Stimulated activated CD8-positive, alpha-beta memory T cell treated with anti-CD3 and anti-CD28 coated beads, Interleukin-15, amount 100 ng/mL, for 48 hours (primary cell): ENCODE measurements at places on chromosomes 12 and 14.

GRCh38 chr12:120367233-120367923, 1.6 kb downstream of the MSI1 start:
- DNase-seq, result no peak

DNA sequence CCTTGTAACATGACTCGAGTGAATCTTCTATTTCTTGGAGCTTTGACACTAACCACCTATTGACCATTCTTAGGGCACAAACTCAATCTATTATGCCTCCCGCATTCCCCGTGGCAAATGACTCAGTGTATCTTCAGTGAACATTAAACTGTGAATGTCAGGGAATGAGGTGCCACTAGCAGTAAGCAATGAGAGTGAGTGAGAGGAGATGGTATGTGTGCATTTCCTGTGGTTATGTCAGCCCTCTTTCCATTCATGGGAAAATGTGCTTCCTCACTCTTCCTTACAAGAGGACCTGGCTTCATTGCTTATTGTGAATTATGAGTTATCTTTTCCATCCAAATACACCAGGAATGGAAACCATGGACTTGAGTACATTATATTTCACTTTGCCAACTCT, 229.2 kb downstream of the EMP1 start:
- DNase-seq, result no peak

DNA sequence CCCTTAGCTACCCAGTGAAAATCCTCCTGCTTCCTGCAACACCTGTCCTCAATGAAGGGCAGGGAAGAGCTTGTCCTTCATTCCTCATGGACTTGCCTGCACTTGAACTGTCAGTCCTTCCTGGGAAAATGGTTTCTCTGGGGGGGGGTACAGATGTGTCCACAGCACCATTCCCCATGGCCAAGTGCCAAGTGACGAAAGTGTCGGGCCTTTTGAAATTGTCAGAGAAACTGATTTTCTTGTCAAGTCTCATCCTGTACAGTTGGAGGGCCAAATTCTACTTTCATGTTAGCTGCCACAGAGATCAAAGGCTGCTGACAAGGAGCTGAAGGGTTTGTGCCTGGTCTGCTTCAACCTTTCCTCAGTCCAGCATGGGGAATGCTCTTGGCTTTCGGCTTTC, 179.5 kb upstream of the PARP11 start:
- no peak for DNase-seq

GRCh38 chr12:45273717-45274271, 57.9 kb downstream of the ANO6 start:
- no peak for DNase-seq

DNA sequence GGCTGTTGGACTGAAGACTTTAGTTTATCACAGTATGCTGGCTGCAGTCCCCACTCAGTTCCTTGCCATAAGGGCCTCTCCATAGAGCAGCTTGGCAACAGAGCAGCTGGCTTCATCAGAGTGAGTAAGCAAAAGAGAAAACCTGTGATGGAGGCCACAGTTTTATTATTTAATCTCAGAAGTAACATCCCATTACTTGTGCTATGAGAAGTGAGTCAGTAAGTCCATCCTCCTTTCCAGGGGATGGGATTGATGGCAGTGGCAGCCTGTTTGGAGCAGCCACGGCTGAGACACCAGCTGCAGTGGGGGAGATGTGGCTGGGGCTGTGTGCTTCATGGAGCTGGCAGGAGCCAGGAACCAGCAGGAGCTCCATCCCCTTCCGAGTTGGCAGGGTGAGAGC, 138.5 kb upstream of the SRRM4 start:
- DNase-seq, result no peak

DNA sequence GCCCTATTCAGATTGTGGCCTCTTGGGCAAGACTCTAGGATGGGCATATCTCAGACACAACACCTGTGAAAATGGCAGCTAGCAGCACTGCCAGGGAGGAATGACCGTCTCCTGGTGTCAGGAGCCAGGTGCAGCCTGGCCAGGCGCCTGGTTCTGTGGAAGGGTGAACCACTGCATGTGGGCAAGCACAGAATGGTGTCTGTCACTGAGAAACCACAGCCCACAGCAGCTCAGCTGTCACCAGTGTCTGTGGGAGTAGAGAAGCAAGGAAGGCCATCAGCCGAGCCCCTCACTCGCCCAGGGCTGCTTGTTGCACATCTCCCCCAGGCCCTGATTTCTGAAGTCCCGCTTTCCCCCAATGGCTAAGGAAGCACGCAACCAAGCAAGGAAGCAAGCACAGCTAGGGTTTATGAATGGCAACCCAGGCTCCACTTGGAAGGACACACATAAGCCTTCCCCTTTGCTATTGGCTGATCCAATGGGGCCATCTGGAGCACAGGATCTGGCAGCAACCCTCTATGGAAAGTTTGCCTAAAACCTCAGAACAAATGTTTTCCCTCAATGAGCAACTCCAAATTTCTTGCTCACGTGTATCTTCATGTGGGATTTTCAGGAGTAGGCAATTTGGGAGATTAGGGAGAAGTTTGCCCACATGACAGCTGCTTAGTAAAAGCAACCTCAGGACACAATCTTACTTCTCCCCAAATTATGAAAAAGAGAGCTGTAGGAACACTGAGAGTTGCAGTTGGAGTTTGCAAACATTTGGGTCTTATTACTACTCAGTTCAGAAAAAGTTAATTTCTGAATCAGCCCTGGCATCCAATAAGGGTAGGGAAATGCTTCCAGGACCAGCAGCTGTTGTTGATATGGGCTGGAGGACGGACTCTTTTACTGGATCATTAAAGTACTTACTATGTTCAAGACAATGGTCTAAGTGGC, 44.7 kb downstream of the GPHB5 start:
- DNase-seq, result no peak

DNA sequence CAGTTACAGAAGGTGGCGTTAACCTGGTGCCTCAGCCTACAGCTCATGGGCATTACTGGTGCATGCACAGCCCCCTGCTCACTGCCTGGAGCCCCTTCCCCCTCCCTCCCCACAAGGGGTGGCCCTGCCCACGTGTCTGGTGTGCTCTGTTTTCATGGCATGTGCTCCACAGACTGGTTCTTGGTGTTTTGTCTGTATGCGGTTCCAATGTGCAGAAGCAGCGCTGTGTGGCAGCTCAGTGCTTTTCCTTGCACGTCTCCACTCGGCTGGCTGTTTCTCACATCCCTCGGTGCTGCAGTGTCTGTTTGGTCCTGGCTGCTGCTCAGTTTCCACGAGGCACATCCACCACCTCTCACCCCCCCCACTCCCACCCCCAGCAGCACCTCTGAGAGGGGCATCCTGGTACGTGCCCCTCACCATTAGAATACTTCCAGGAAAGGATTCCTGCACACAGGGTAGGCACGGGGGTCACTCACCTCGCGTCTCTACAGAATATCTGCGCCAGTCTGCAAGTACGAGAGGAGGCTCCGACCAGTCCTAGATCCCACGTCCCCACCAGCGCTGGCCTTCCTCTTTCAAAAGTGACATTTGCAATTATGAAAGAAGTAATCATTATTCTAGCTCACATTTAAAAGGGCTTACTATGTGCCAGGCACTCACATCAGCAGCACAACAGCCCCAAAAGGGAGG, 27.1 kb downstream of the DIO3 start:
- no peak for DNase-seq

- DNase-seq, result no peak
These were observed 118.0 kb downstream of the TRHDE start for GRCh38 chr12:72390146-72390545.

- DNase-seq, result no peak
These were observed 40.9 kb downstream of the PTGER2 start for GRCh38 chr14:52355016-52355431.

GRCh38 chr14:73741876-73742519, 27.8 kb upstream of the PNMA1 start:
- no peak for DNase-seq

GRCh38 chr14:92632546-92633273, 115.7 kb downstream of the LGMN start:
- DNase-seq, result no peak

DNA sequence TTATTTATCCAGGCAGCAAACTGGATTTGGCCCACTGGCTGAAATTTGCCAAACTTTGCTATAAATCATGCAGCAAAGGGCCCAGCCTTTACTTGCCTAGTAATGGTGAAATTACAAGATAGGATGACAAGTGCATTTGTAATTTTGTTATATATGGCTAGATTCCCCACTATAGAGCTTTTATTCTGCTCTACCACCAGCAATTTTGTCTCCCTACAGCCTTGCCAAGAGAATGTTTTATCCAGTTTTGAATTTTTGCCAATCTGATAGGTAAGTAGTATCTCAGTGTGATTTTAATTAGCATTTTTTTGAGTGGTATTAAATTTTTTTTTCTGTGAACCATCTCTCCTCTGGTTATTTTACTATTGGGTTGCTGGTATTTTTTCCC, 161.6 kb downstream of the SLC41A2 start:
- DNase-seq, result no peak

DNA sequence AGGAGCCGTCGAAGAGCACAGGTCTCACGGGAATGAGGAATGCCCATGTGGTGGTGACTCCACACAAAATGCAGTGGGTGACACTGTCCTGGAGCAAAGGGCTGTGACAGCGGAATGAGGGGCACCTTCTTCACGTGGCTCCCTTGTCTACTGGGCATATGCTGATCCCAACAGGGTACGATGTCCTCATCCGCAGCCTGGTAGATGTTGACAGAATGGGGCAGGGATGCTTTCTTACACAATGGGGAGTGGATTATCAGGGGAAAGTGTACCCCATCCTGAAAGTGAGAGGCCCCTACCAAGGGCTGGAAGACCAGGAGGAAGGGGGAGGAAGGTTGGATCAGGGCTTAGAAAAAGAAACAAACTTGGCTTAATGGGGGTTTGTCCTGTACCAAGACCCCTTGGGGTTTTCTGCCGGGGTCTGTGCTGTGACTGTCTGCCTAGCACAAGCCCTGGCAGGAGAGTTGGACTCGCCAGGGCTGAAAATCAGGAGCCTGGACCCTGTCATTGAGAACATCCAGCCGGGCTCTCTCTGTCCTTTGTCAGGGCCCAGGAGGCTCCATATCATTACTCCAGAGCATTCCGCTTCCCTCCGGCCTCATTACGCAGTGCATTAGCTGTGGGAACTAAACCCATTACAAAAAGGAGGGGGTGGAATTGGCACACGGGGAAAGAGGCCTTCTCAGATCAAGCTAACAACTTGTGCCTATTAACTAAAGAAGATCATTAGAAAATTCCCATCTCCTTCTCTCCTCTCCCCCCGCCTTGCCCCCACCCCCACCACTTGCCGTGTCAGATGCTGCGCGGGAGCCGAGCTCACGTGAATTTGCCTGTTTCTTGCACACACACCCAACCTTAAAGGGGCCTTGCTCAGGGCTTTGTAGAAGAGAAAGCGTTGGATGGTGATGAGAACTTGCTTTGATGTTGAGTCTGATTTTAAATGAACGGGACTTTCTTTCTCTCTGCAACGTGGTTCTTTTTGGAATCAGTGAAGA, 171.8 kb upstream of the PARP11 start:
- DNase-seq, result no peak

- DNase-seq, result no peak
These were observed 70.7 kb upstream of the DDX11 start for GRCh38 chr12:31002999-31003398.

GRCh38 chr14:81655423-81656314, 122.0 kb upstream of the SEL1L start:
- DNase-seq, result no peak

DNA sequence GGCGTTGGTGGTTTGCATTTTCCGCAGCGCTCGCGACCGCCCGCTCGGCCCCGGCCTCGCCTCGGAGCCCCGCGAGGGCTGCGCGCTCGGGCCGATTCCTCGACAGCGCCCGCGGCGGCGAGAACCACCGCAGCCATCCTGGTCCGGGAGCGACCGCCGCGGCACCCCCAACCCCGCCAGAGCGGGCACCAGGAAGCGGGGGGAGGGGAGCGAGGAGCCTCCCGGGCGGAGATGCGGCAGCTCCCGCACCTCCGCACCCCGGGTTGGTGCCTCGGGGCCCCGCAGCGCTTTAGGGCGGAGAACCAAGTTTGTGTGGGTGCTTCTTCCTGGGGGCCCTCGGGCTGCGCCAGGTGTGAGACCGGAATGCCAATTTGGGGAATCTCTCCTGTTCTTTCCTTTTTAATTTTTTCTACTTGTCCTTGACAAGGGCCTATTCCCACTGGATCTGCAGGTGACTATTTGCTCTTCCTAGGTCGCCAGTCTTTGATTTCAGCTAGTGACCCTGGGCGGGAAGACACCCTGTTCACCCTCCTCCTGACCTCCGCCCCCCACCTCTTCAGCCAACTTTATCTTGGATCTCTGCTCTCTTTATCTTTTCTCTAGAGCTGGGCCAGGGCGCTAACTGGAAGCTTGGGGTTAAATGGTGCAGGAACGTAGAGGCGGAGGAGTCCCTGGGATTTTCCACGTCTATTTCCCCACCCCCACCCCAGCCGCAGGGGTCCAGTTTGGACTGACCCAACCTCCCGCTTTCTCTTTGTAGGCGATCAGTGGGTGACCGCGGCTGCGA, at the start of gene SOCS2:
SOCS2 (plus strand) TSS at position 751 of the 787 bp plus-strand sequence. CDS start 223 bp downstream, outside the sequence.
- no peak for DNase-seq

GRCh38 chr12:52202361-52203078, 10.7 kb upstream of the KRT80 start:
- no peak for DNase-seq

- no peak for DNase-seq
These were observed 807 bp upstream of the SLC16A7 start for GRCh38 chr12:59594943-59595500.

DNA sequence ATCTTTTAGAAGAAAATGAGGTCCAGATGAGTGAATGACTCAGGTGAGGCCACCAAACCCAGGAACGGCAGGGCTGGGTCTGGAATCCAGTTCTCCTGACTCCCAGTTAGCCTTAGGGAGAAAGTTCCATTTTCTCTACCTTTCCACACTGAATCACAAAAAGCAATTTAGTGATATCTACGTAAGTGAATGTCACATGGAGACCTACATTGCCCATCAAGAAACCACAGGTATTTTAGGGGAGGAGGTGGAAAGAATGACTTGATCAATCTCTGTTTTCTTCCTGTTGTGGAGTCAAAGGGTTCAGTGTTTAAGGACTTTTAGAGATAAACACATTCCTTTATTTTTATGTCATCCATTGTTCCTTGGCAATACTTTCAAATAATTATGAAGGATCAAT, 106.9 kb upstream of the PTPRB start:
- DNase-seq, result no peak

- DNase-seq, result no peak
These were observed 13.7 kb upstream of the VPS37B start for GRCh38 chr12:122909442-122910288.

- no peak for DNase-seq
These were observed 365.2 kb downstream of the SEC23A start for GRCh38 chr14:38737686-38738407.

GRCh38 chr12:8052679-8053078, 13.5 kb downstream of the C3AR1 start:
- no peak for DNase-seq

DNA sequence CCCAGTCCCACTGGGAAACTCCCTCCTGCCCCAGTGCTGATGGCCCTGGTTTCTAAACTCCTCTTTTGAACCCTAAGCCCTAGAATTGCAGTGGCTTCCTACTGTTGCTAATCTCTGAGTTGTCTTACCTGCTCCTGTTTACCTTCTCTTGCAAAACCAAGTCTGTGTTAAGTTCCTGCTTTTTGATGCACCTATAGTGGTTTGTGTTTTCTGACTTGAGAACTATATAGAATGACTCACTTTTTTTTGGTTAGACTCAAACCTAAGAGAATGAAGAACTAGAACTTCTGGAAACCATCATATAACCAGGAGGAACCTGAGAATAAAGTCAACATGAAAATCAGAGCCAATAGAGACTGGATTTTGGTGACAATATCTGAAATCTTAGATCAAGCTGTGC, 5.5 kb upstream of the GAS2L3 start:
- no peak for DNase-seq
